ENCODE measurements at places on chromosomes 7 and 10.

GRCh38 chr10:70906031-70906783 is 17.8 kb upstream of the PCBD1 start:
- DNase-seq, result no peak

- no peak for DNase-seq
These were observed 997.0 kb downstream of the GATA3 start for GRCh38 chr10:9051328-9051974.

DNA sequence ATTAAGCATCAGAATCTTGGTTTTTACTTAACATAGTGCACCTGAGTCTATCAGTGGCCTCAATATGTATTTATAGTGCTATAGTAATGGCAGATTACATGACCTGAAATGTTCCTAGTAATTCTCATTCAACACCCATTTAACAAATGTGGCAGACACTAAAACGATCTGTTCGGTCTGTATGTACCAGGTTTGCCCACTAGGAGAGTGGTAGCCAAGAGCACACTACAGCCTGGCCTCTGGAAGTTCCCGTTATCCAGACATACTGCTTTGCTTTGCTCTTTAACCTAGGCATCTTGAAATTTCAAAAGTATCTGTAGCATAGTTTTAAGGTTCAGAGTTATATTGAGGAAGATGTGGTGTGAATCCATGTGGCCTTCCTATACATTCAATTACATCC is 395.7 kb upstream of the NRG3 start:
- peak; percentile 45 for DNase-seq

- DNase-seq, result peak; percentile 87
These were observed 186.8 kb downstream of the USP6NL start for GRCh38 chr10:11424456-11425295.

DNA sequence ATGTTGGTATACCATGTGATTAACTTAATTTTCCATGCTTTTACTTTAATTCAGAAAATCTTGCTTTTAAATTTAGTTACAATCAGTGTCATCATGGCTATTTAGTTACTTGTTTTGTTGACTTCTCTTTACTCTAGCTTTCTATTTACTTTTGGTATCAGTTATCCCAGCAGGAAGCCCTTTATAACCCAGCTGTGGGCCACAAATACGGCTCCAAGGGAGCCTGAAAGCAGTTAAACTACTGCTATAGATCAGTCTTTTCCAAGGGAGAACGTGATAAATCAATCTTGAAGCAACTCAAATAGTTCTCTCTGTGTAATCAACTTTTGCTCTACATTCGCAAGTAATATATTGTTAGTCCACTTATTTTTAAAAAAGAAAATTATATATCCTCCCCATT is 287.4 kb downstream of the CACNA2D1 start:
- peak; percentile 71 for DNase-seq

GRCh38 chr10:94890264-94891022 is 48.0 kb upstream of the CYP2C9 start:
- DNase-seq, result peak; percentile 20

DNA sequence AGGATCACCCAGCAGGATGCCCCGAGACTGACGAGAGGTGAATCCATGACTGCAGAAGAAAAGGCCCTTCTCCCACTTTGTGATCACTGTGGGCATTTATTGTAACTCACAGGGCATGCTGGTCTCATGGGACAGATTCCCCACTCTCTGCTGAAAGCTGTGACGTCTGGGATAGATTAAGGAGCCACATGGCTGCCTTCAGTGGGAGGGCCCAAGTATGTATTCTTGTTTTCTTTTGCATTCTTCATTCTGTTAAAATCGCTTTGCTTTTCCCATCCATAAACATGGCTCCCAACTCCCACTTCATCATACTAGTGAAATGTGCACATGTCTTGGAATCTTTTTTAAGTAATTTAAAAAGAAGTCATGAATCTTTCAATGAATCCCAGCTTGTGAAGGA is 67.2 kb downstream of the FAM107B start:
- no peak for DNase-seq

DNA sequence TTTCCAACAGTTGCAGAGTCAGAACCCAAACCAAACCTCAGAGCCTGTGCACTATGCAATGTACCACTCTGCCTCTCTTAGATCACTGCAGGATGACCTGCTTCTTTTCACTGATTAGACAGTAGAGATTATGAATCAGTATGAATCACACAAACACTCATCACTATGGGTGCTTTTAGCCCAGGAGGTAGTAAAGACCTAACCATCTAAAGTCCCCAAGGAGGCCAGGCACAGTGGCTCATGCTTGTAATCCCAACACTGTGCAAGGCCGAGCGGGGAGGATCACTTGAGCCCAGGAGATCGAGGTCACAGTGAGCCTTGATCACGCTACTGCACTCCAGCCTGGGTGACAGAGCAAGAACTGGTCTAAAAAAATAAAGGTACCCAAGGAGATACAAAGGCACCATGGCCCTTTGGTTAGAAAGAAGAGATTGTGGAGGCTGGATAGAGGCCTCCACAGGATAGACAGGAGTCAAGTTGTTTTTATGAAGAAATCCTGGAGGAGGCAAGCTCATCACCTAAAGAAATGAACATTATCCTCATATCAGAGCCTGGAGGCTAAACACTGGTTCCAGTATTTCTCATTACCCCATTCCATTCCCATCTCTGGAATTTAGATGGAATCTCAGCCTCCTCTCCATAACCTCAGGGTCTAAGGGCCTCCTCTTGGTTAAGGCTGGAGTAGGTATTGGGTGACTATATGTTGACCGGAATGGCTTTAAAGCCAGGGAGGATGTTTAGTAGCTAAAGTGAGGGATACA is 12.9 kb downstream of the SEC31B start:
- DNase-seq, result no peak

GRCh38 chr7:81692146-81692905 is 77.5 kb downstream of the HGF start:
- DNase-seq, result no peak

GRCh38 chr10:35387768-35388167 is 51.5 kb downstream of the CCNY start:
- DNase-seq, result no peak

GRCh38 chr7:55063633-55064032 is 44.8 kb downstream of the EGFR start:
- no peak for DNase-seq

DNA sequence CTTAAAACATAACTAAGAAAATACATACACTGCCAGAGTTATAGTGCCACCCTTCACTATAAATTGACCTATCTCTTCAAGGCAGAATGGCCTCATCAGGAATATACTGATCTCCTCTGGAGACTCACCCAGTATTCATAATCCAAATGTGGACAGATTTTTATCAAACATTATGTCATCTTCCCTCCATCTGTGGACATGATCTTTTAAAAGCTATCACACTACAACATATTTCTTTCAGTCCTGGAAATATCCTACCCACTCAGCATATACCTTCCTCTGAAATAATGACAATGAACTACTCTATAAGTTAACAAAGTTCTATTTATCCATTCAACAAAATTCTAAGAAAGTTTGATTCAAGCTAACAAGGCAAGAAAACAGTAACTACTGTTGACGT is 3.2 kb downstream of the ZNF800 start:
- DNase-seq, result no peak

- no peak for DNase-seq
These were observed 20.3 kb upstream of the ABLIM1 start for GRCh38 chr10:114678336-114678735.

- DNase-seq, result no peak
These were observed 959 bp downstream of the PVRIG start for GRCh38 chr7:100220586-100221230.

- DNase-seq, result no peak
These were observed 2.6 kb downstream of the PSMG3 start for GRCh38 chr7:1567049-1567771.

DNA sequence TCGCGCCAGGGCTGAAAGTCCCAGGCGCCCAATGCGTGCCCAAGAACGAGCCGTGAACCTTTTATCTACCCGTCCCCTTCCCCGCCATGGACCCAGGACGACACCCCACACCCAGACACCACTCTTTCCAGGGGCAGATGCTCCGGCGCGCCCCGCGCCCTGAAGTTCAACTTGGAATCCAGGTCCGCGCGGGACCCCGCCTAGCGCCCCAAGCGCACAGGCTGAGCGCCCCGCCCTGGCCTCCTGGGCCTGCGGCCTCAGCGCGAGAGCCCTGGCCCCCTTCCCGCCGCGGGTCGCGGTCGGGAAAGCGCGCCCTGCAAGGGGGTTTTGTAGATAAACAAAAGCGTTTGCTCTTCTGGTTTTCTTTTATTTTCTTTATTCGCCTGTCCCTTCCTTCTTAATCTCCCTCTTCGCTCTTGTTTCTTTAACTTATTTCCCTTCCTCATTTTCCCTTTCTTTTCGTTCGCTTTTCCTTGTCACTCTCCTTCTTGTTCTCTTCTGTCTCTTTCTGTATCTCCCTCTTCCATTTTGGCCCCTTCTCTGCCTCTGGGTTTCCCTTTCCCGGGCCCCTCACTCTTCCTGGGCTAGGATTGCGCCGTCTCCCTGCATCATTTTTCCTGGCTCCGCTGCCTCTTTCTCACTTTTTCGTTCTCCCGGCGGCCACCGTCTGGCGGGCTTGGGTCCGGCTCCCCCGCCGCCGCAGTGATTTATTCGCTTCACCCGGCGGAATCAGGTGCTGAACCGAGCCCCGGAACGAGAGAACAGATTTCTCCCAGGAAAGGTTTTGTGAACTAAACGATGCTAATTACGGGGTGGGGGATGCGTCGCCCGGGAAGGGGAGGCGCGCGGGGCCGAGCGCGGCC is 15.3 kb upstream of the PAX2 start:
- peak; percentile 58 for DNase-seq

- DNase-seq, result no peak
These were observed 581.9 kb downstream of the GATA3 start for GRCh38 chr10:8636371-8636770.

DNA sequence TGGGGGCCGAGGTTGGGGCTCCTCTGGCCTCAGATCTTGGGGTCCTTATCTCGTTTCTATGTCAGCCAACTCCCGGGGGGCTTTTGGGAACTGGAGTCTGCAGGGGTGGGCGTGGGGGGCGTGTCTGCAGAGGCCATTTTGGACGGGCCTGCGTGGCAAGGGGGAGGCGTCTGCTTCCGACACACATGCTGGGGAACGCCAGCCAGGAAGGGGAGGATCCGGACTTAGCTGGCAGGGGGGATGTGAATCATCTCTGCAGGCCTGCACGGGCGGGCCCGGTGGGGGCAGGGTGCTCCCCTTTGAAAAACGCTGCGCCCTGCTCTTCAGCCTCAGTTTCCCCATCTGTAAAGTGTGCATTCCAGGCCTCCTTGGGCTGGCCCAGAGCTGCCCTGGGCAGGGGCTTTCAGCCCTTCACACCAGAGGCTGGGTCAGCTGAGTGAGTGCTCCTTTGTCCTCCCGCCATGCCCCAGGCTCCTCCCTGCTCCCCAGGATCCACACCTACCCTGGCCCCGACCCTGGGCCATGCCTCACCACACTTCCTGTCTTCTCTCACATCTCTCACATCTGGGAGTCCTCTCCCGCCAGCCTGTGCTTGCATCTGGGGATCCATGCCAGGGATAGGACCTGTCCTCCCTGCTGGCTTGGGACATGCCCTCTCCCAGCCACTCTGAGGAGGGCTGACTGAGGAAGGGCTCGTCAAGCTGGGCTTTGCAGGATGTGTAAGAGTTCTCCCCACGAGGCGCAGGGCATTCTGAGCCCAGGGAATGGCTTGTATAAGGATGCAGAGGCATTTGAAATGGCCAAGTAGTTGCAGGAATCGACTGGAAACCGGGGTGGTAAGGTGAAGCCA is 172.6 kb upstream of the TNRC18 start:
- DNase-seq, result peak; percentile 55

DNA sequence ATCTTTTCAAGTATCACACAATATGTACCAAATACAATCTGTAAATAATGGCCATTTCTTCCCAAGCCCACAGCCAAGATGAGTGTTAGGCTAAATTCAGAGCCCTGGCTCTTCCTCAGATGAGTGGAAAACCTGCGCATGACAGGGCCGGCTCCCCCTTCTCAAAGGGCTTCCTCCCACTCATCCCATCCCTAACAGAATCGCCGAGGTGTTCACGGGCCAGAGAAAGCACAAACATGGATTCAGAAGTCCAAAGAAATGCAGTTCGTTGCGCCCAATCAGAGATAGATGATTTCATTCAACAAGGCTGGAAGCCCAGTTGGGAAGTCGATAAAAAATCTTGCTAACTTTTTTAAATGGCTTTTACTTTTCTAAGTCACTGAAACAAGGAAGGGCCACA is 121.8 kb downstream of the UBE2H start:
- DNase-seq, result no peak

GRCh38 chr7:106289848-106290247 is 5.1 kb upstream of the NAMPT start:
- DNase-seq, result no peak

GRCh38 chr10:48818861-48819520 is 120.6 kb downstream of the LRRC18 start:
- no peak for DNase-seq

GRCh38 chr7:6027806-6028365 is 3.3 kb upstream of the ANKRD61 start:
- no peak for DNase-seq

GRCh38 chr7:22344655-22345054 is 12.3 kb downstream of the RAPGEF5 start:
- no peak for DNase-seq

DNA sequence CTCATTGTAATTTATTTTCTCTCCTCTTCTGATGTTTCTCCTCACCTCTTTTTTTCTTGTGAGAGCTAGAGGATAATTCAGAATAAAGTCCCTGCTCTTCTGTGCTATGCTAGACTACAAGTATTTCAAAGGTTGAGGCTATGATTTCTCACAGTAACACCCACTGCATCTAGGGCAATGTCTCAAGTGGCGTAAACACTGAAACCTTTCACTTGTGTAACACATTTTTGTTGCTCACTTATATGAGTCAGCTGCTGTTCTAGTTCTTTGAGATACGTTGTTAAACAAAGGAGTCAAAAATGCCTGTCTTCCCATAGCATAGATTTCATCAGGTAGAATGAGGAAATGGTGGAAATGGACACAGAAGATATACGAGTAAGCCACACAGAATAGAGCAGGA is 305.1 kb upstream of the PITRM1 start:
- no peak for DNase-seq

GRCh38 chr7:150852371-150852905 is at the start of gene AOC1:
Gene AOC1, plus strand, starts transcription at chr7:150852517. Its CDS starts 3,954 bp downstream, at chr7:150856471.
- DNase-seq, result peak; percentile 20

DNA sequence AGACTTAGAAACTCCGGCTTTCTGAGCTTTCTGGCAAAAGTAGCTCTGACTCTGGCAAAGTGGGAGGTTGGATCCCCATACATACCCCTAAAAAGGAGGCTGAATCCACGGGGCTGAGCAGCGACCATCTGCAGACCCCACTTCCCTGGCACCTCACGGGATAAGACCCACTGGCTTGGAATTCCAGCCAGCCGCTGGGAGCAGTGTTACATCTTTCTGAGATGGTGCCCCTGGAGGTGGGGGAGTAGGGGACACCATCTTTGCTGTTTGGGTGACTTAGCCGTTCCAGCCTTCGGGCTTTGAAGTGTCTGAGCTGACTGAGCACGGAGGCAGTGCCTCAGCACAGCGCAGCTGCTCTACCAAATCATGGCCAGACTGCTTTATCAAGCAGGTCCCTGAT is 45.0 kb upstream of the GRM3 start:
- DNase-seq, result peak; percentile 7
